ENCODE measurements at places on chromosomes 11 and 22.

GRCh38 chr11:100903284-100903683, 216.2 kb downstream of the ARHGAP42 start:
- DNase-seq: no peak

DNA sequence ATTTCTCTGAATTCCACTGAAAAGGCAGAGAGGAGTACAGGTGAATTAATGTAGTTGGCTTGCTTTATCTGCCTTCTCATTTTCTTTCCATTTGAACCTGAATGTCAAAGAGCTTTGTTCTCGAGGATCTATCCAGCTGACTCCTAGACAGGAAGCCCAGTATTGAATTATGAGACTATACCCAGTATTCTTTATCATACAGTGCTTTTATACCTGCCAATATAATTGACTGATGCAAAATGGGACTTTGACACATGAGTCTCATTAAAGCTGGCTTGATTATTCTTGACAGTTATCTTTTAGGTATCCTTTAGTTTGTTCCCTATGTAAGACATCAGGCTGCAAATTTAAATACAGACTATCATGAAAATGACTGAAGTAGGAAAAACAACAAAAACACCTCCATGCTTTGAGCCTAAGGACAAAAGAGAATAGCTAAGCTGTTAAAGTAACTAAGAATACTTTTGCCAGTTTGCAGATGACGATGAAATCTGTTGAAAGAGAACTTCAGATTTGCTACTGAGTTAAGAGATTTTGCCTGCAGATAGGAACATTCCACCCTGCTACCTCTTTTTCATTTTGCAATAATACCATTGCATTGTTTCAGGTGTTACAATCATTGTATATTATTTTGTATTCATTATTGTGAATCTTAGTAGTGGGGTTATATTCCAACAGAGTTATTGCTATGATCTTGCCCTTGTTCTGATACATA, 117.1 kb downstream of the ENTHD1 start:
- no peak for DNase-seq

DNA sequence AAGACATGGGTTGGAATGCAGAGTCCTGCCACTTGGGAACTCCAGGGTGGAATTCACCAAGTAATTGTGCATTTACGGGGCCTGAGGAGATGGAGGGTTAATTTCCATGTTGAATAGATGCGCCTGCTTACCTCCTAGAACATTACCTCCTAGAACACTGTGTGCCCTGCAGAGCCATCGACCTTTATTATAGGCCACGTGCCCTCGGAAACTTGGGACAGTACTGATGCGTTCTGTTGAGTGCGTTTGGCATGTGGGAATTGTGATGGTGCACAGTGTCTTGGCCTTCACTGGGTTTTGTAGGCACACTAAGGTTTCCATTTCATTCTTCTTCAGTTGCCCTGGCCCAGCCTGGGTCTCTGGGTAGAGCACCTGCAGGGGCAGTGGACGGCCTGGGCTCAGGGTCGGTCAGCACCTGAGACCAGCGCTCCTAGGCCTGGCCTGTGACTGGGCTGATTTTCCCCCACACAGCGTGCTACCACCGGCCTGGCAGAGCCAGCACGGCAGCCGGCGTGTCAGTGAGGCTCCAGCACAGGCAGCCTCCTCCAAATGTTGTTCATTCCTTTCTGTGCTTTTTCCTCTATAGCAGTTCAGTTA, 12.7 kb downstream of the TRMU start:
- no peak for DNase-seq

GRCh38 chr11:44310463-44311272, 729 bp upstream of the ALX4 start:
- DNase-seq: no peak

DNA sequence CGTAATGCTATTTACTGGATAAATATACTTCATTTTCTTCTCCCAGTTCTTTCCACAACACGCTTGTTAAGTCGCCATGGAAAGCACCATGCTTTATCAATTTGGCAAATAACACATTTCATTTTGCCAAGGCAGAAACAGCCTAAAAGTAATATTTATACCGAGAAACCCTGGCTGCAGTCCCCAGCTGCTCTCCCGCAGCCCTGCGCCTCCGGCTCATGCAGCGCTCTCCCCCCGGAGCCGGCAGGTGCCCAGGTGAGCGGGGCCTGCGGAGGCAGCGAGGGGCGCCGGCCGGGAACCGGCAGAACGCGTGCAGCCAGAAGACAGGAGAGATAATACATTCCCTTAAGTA, 681 bp upstream of the ARHGEF12 start:
- DNase-seq: no peak

DNA sequence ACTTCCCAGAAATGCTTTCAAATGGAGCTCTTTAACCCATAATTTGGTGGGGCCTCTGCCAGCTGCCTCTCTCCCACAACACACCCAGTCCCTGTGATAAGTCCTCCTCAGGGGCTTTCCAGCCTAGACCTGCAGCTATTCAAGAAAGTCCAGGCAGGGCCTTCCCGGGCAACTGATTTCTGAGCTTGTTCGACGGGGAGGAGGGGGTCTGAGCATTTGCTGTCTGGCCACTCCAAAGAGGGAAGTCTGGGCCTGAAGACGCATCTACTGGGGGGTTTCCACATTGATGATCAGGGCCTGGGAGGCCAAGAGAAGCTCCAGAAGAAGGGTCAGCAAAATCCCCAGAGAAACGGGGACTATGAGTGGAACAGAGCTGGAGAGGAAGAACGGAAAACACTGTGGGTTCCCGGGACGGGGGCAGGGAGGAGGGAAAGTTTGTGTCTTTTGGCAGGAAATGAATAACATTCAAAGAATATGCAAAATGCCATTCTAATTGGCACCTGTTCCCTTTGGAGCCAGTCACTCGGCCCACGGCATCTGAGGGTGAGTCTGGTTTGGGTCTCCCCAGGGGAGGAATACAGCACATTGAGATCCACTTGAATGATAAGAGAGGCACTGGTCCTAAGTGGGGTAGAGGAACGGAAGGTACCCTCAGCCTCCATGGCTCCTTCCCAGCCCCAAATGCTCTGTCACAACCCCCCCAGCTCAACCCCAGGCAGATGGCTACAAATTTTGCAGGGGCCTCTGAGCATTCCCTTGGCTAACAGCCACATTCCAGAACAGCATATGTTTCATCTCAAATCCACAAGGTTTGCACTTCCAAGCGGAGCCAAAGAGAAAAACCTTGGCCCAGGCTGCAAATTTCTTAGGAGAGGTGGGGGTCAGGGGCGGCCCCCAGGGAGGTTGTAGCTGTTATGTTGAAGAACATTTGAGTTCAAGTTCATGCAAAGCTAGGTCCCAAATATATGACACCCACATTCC, 72.0 kb downstream of the RPUSD4 start:
- DNase-seq: no peak
